ENCODE measurements at places on chromosomes 3 and 15. TPM values are rescaled to one million over a fixed set of nuclear protein-coding genes. Genes with fewer than 3 reads are reported as not detected.

TNNC1 gene
- total RNA-seq = 40.5 TPM

SIAH2 gene
- total RNA-seq = 31.8 TPM

PXK gene
- 8.8 TPM for total RNA-seq

DNA sequence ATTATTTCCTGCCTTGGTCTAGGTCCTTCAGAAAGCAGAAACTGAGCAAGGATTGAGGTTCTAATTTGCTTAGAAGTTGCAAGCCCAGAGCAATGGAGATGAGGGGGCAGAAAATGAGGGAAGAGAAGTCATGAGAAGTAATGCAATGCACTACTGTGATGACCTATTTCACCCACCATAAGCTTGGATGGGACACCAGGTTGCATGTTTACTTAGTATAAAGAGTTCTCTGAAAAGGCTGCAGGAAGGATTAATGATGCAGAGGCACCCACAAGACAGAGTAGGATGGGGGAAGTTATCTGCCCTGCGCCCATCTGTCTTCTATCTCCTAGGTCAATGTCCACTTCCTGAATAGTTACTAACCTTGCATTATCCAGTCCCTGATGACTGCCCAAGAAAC is 84.8 kb upstream of the SNRK start:
- H3K4me1 ChIP-seq = no peaks in the 10 kb centered on the region
- no peak overlapping the region for H3K27ac ChIP-seq
- no peaks in the 10 kb centered on the region for H3K27me3 ChIP-seq
- H3K4me3 ChIP-seq = no peak overlapping the region

GRCh38 chr15:68984586-68984985 is 29.9 kb upstream of the NOX5 start:
- no peak overlapping the region for H3K4me3 ChIP-seq
- no peaks in the 10 kb centered on the region for H3K27me3 ChIP-seq
- H3K36me3 ChIP-seq = no peaks in the 10 kb centered on the region
- H3K4me1 ChIP-seq = peaks cover 24% of the 10 kb centered on the region

- no peak overlapping the region for H3K4me3 ChIP-seq
- no peaks in the 10 kb centered on the region for H3K27me3 ChIP-seq
- DNase-seq = no peak
- H3K36me3 ChIP-seq = no peaks in the 10 kb centered on the region
- peaks cover 6% of the 10 kb centered on the region for H3K4me1 ChIP-seq
Observed at GRCh38 chr15:88401251-88401995, 65.8 kb downstream of the MRPL46 start.

DNA sequence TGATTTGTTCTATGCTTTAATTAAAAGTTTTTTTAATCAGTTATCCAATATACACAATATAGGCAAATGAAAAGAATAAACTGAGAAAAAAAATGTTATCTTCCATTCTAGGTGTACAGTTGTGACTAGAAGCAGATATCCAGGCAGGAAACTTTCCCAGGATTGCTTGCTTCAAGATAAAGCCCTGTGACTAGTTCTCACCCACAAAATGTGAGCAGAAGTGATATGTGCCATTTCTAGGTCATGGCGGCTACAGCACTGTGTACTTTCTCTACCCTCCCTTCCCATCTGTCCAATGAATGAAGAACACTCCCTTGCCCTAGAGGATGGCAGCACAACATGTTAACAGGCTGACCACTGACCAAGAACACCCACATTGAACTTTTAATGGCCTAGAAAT is 110.5 kb upstream of the STT3B start:
- no peak overlapping the region for H3K27ac ChIP-seq
- peaks cover 7% of the 10 kb centered on the region for H3K4me1 ChIP-seq
- no peak overlapping the region for H3K4me3 ChIP-seq
- H3K36me3 ChIP-seq = no peaks in the 10 kb centered on the region

DNA sequence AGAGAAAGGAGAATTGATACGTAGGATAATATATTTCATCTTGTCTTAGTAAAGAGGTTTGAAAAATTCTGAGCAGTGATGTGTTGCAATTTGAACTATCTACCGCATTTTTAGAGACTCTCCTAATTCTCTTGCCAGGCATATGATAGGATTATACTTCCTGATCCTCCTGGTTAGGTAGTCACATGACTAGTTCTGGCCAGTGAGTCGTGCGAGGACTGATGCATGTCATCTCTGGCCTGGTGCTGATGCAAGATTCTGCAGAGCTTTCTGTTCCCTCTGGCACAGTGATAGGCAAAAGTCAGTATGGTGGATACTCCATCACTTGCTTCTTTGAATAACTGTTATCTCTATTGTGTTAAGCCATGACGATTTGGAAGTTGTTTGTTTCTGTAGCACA is 277.6 kb upstream of the NAALADL2 start:
- no peaks in the 10 kb centered on the region for H3K27me3 ChIP-seq
- no peak for DNase-seq
- no peak overlapping the region for H3K4me3 ChIP-seq
- no peaks in the 10 kb centered on the region for H3K36me3 ChIP-seq

- peaks cover 38% of the 10 kb centered on the region for H3K4me1 ChIP-seq
- peak overlapping the region; percentile 73 for H3K27ac ChIP-seq
- peak; percentile 25 for DNase-seq
- H3K36me3 ChIP-seq = peaks cover 1% of the 10 kb centered on the region
- no peaks in the 10 kb centered on the region for H3K27me3 ChIP-seq
Observed at GRCh38 chr3:188349351-188349901, 195.5 kb downstream of the LPP start.

DNA sequence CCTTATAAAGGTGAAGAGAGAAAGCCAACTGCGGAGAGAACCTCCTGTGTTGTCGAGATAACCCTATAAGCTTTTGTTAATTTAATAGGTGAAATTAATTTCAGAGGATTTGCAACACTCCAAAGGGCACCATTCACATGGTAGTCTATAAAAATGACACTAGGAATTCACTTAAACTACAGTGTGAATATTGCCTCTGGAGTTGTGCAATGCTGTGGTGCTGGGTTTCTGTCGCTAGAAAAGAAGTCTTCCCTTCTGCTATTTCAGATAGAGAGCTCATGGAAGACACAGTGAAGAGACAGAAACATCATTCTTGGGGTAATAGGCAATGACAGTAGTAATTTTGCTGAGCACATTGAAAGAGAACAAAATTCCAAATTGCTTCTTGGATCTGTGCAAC is 28.8 kb upstream of the PROK2 start:
- no peaks in the 10 kb centered on the region for H3K36me3 ChIP-seq
- H3K27ac ChIP-seq = no peak overlapping the region
- no peaks in the 10 kb centered on the region for H3K4me1 ChIP-seq
- DNase-seq = no peak
- no peaks in the 10 kb centered on the region for H3K27me3 ChIP-seq

GRCh38 chr3:182981038-182981380 is 671 bp upstream of the DCUN1D1 start:
- peak overlapping the region; percentile 52 for H3K27ac ChIP-seq
- H3K36me3 ChIP-seq = no peaks in the 10 kb centered on the region
- no peaks in the 10 kb centered on the region for H3K27me3 ChIP-seq
- DNase-seq = no peak
- peaks cover 9% of the 10 kb centered on the region for H3K4me1 ChIP-seq
- H3K4me3 ChIP-seq = peak overlapping the region; percentile 61

DNA sequence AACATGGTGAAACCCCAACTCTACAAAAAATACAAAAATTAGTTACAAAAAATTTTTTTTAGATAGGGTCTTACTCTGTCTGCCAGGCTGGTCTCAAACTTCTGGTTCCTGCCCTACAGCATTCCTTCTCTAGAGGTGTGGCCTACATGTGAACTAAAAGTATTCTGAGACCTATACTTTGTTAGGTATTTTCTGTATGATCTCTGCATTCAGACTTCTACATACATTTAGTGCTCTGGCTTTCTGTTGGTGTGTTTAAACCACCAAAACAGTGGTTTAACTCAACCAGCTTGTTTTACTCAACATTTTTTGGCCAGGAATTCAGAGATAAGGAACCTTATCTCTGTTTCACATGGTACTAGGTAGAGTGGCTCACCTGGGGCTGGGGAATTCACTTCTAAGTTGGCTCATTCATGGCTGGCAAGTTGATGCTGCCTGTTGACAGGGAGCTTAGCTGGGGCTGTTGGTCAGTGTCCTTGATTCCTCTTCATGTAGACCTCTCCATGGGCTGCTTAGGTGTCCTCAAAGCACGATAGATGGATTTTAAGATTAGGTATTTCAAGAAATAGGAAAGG is 41.4 kb upstream of the BSN start:
- peak; percentile 60 for DNase-seq
- H3K27ac ChIP-seq = peak overlapping the region; percentile 84
- H3K4me3 ChIP-seq = no peak overlapping the region
- peaks cover 28% of the 10 kb centered on the region for H3K4me1 ChIP-seq
- no peaks in the 10 kb centered on the region for H3K27me3 ChIP-seq
- H3K36me3 ChIP-seq = peaks cover 3% of the 10 kb centered on the region

Data from Caco-2 (cell line).